NCI-H510A treated with DMSO at 0.1 percent for 48 hours (cell line): ENCODE measurements at places on chromosomes 7 and 10.
A peak's percentile ranks its signal among the peaks of the same experiment; 100 is the strongest.

DNA sequence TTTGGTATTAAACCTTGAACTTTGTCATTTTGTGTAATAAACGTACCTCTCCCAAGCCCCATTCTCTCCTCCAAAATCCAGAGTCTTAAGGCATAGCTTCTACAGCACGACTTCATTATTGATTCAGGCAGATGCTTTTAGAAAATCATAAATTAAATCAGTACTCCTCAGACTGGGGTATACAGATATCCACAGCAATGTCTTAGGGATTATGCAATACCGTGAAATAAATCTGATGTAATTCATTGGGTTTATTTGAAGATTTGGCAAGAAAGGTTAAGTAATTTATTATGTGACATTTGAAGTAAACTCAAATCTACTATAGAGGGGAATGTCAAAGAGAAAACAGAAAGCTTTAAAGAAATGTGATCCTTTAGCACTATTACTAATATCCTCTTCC, 246.1 kb upstream of the PLXDC2 start:
- no peak for DNase-seq

- no peak for DNase-seq
These were observed 51.0 kb upstream of the OSBPL3 start for GRCh38 chr7:25031007-25031406.

GRCh38 chr10:21020545-21020944, 123.4 kb upstream of the NEBL start:
- no peak for DNase-seq

GRCh38 chr7:111098011-111098925, 7.3 kb downstream of the LRRN3 start:
- peak; percentile 60 for DNase-seq

GRCh38 chr10:51860257-51860656, 160.9 kb upstream of the CSTF2T start:
- no peak for DNase-seq

DNA sequence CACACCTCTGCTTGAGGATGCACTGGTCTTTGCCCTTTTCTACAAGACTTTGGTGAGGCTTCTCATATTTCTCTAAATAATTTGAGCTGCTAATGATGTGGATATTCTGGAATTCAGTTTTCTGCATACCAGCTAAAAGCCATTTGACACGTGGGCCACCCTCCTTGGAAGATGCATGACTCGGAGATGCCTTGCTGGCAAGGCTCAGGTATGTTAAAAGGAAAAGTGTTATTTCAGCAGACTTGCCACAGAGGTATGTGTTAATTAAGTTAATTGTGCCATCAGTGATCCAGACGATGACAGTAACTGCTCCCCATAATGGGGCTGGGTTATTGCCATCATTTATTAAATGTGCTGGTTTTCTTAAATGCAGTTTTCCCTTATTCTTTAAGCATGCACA, 8.8 kb upstream of the GFRA1 start:
- no peak for DNase-seq

DNA sequence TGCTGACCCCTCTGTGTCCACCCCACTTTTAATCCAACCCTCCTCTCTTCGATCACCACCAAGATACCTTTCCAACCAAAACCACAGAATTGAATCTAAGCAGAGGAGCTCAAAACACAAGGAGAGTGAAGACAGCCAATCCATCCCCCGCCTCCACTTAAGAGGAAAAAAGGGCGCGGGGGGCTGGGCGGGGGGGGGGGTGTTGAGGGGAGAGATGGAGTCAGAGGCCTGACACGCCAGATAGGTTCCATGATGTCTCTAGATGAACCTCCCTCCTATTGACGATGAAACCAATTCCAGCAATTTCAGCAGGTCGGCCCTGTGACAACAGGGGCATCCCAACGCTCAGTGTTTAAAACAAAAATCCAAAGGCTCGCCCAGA, 1.3 kb downstream of the SORBS1 start:
- DNase-seq: no peak

GRCh38 chr7:83697804-83698530, 49.0 kb upstream of the SEMA3E start:
- DNase-seq: no peak

DNA sequence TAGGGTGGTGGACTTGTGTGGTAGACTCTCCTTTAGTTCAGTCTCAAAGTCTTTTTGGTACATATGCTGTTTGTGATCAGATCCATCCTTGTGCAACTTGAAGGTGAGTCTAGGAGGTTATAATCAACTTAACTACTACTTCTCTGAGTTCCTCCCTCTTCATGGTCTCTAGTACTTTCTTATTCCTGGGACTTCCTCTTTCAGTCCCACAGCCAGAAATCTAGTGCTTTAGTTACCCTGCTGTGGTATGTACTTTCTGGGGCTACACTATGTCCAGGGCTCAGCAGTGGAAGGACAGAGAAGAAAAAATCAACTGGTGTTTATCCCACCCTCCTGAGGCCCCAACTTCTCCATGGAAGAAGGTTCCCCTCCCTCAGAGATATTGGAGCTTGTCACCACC, 19.4 kb upstream of the ATAD1 start:
- DNase-seq: no peak

DNA sequence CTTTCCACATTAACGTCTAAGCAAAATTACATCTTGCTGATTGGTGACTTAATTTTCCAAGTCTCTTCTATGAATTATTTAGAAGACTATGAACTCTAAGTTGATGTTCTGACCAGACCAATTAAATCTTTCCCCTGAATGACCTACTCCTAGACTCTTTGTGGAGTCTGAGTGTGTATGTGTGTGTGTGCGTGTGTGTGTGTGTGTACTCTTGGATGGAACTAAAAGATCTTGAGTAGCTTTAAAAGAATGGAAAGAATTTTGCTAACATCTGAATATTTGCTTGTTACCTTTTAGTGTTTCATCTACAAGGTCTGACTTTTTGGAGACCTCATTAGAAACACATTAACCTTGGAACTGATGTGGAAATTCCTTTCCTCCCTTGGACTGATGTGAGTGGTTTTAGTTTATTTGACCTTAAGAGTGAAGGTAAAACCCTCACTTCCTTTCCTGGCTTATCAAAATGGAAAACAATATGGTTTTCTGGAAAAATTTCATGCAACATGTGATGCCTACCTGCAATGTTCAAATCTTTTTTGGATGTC, 257.1 kb downstream of the GATA3 start:
- DNase-seq: no peak

- no peak for DNase-seq
These were observed 84.7 kb downstream of the ADCY1 start for GRCh38 chr7:45658716-45659495.

DNA sequence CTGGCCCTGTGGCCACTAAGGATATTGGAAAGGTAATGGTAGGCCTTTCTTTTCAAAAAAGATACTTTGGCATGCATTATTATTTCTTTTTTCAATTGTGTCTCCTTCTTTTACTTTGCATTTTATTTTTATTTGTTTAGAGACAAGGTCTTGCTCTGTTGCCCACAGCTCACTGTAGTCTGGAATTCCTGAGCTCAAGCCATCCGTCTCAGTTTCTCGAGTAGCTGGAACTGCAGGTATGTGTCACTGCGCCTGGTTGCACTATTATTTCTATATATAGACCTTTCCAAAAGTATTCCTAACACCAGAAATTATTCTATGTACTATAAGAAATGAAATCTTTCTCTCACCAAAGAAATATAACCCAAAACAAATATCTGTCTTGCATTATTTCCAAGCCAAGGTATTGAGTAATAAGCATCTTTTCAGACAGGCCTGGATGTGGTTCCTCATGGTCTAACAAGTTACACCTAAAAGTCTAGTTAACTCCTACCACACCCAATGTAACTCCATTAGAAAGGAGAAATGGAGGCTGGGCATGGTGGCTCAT, 500.8 kb upstream of the ANKRD30A start:
- no peak for DNase-seq

DNA sequence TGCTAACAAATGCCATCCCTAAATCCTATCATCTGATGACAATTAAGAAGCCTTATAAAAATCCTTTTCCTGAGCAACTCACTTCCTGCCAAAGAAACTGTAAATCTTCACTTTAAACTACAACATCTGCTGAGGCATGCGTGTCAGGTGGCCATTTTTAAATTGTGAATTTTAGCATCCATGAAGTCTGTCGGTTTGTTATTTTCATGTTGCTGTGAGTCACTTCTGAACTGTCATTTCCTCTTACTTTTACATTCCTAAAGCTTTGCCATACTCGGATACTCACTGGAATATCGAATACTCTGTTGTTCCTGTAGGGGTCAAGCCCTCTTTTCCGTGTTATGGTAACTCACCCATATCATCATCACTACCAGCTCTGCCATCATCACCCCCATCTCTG, 34.3 kb upstream of the TMEM26 start:
- DNase-seq: no peak

DNA sequence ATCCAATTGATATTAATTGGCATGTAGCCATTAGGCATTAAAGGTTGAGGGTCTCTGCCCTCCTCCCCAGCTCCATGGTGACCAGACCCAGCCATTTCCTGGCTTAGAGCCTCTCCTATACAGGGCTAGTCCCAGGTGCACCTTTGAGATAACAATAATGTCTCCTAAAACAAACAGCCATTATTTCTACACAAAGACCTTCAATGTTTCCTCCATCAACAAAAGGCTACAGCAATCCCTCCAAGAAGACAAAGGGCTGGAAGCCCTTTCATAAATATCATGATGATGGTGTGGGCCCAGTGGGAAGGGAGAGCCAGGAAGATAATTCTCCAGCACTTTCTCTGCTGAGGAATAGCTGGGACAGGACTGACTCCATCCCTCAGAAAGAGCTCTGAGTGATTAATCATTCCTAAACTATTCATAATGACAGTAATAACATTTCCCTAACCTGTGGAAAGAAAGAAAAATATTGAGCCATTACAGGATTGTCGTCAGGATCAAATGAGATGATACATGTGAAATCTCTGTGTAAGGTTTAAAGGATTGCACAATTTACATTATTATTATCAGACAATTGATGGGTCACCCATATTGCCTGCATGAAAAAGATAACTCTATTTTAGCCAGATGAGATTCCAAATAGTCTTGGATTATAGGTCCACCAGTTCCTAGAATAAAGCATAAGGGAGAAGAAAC, 10.2 kb downstream of the PKD2L1 start:
- no peak for DNase-seq

DNA sequence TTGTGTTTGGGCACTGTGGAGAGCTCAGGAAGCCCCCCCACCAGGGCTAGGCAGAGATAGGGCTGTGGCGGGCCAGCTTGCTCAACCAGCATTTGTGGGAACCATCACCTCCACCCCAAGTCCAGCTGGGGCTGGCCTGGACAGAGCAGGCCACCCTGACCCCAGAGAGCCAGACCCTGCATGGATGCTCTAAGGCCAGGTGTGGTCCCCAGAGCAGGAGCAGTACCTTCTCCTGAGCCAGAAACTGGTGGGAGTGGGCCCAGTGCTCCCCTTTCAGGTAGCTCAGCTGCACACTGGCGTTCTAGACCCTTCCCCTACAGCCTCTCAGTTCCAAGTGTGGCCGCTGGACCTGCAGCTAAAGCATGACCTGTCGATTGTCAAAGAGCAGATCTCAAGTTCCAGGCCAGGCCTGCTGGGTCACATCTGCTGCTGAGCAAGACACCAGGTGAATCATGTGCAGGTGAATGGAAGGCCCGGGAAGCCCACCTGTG, 57.2 kb downstream of the RASGEF1A start:
- DNase-seq: no peak

- DNase-seq: no peak
These were observed 27.7 kb downstream of the ZCCHC24 start for GRCh38 chr10:79417731-79418130.

DNA sequence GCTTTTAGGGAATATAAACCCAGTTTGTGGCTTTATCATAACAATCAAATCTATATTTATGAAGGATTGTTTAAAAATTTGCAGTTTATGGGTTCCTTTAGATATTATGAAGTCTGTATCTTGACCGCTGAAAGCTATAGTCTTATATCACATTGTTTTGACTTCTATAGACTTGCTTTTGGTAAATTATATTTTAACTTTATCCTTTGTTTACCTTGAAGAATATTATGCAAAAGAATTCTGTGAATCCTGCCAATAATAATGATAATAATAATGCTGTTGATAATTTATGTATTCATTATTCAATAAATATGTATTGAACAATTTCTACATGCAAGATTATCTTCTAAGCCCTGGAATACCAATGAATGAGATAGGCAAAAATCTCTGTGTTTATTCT, 101.9 kb upstream of the MTPN start:
- DNase-seq: no peak

GRCh38 chr7:157096286-157097055, 42.3 kb upstream of the UBE3C start:
- DNase-seq: peak; percentile 27

DNA sequence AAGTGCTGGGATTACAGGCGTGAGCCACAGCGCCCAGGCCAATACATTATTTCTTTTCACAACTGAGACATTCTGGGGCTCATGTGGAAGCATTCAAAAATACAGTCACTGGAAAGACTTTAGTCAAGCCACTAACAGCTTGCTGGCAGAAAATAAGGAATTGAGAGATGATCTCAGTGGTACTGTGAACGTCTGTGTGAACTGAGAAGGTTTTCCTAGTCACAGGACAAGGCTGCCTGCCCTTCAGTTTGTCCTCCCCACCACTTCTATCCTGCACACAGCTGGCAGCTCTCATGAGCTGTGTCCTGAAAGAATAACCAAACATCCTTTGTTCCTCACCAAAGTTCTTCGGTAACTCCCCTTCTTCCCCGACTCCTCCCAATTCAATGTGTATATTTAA, 31.3 kb upstream of the ITGA8 start:
- DNase-seq: no peak

- DNase-seq: no peak
These were observed 3.1 kb downstream of the WDR91 start for GRCh38 chr7:135208102-135208793.

GRCh38 chr10:22801785-22802184, 87.4 kb upstream of the PIP4K2A start:
- no peak for DNase-seq

GRCh38 chr7:91050677-91051076, 213.6 kb upstream of the FZD1 start:
- no peak for DNase-seq

DNA sequence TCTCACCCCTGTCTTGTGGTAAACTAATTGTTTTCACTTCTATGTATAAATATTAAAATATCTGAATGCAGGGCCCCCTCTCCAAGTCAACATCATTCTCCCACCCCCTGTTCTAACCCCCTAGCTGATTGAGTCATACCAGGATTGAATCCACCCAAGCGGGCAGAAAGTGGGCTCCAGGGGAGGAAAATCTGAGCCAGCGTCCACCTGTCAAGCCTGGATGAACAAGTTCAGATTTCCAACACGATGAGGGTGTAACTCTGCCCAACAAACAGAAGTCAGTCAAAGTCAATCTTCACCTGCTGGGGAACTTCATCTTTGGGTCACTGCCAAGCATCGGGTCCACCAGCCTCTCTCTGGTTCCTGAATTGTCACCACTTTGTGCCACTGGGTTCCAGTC, 162.9 kb upstream of the CELF2 start:
- DNase-seq: no peak

- DNase-seq: no peak
These were observed 78.8 kb upstream of the VOPP1 start for GRCh38 chr7:55651057-55651456.

DNA sequence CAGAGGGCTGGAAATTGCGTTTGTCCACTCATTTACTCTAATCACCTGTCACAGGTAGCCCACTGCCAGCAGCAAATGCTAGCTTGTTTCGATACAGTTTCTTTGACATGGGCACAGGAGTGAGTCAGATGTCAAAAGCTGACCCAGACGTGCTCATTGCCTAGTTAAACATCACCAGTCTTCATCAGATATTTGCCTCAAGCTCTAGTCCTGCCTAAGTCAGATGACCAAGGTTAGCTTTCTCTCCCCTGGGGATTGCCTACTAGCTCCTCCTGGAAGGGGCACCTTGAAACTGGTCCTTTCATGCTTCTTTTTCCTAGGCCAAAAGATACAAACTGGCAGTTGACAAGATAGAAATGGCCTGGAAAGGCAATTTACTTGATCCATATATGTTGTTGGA, 35.2 kb downstream of the GPAM start:
- DNase-seq: no peak

GRCh38 chr10:90526721-90527120, 331.1 kb downstream of the HTR7 start:
- DNase-seq: no peak
